ENCODE measurements at places on chromosomes 13 and 19.

- no peaks in the 10 kb centered on the region for H3K27me3 ChIP-seq
- no peak overlapping the region for H3K27ac ChIP-seq
- no peaks in the 10 kb centered on the region for H3K36me3 ChIP-seq
- H3K4me3 ChIP-seq, result no peak overlapping the region
- DNase-seq, result no peak
These were observed 249.8 kb downstream of the NBEA start for GRCh38 chr13:35191883-35192282.

DNA sequence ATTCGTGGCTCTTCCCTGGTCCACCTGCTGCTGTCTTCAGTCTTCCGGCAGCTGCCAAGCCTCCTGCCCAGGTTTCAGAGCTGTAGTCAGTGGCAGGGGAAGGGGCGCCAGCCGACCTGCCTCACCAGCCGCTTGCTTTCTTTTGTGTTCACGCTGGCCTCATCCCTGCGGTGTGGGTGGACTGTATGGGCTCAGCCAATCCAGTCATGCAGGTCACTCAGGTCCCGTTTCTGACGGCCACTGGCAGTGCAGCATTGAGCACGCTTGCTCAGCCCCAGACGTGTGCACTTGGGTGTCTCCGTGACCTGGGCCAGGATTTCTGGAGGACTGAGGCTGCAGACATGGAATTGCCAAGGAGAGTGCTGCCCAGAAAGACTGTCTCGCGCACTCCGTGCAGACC lies 26.0 kb downstream of the AP1M1 start:
- no peaks in the 10 kb centered on the region for H3K36me3 ChIP-seq
- DNase-seq, result no peak
- H3K4me1 ChIP-seq, result no peaks in the 10 kb centered on the region
- no peaks in the 10 kb centered on the region for H3K27me3 ChIP-seq
- H3K27ac ChIP-seq, result no peak overlapping the region

- peaks cover 28% of the 10 kb centered on the region for H3K36me3 ChIP-seq
- no peak for DNase-seq
- no peak overlapping the region for H3K27ac ChIP-seq
These were observed 107.4 kb downstream of the DNAJC3 start for GRCh38 chr13:95784161-95784899.

GRCh38 chr13:24654741-24655140 lies 25.5 kb upstream of the ATP12A start:
- H3K4me3 ChIP-seq, result no peak overlapping the region
- no peaks in the 10 kb centered on the region for H3K36me3 ChIP-seq
- no peaks in the 10 kb centered on the region for H3K27me3 ChIP-seq
- no peak overlapping the region for H3K27ac ChIP-seq
- peaks cover 20% of the 10 kb centered on the region for H3K4me1 ChIP-seq
- no peak for DNase-seq

DNA sequence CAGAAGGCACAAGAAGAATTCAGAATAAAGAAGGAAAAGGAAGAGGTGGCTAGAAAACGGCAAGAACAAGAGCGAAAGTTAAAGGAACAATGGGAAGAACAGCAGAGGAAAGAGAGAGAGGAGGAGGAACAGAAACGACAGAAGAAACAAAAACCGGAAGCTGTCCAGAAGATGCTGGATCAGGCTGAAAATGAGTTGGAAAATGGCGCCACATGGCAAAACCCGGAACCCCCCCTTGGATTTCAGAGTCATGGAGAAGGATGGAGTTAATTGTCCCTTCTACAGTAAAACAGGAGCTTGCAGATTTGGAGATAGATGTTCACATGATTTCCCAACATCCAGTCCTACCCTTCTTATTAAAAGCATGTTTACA lies 6.7 kb downstream of the CD209 start:
- H3K4me1 ChIP-seq, result no peaks in the 10 kb centered on the region
- H3K27me3 ChIP-seq, result no peaks in the 10 kb centered on the region
- H3K4me3 ChIP-seq, result no peak overlapping the region
- H3K36me3 ChIP-seq, result no peaks in the 10 kb centered on the region
- peak overlapping the region; percentile 25 for H3K27ac ChIP-seq
- DNase-seq, result no peak

DNA sequence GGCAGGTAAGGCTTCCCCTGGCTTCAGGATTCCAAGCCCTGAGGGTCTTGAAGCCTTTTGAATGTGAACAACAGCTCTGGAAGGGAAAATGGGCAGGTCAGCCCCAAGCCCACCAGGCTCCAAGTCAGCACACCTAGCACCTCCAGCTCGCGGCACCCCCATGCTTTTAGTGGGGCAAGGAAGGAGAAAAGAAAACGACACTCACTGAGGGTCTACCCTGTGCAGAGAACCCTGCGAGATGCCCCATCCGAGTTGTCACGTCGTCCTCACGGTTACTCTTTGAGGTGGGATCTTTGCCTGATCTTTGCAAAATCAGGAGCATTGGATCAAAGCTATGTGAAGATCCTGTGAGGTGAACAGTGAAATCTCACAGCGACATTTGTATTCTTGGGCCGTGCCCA lies 5.7 kb upstream of the F10 start:
- no peak overlapping the region for H3K27ac ChIP-seq
- H3K27me3 ChIP-seq, result no peaks in the 10 kb centered on the region
- DNase-seq, result no peak
- H3K4me1 ChIP-seq, result no peaks in the 10 kb centered on the region
- no peaks in the 10 kb centered on the region for H3K36me3 ChIP-seq

- H3K4me3 ChIP-seq, result no peak overlapping the region
- no peak for DNase-seq
- H3K27me3 ChIP-seq, result no peaks in the 10 kb centered on the region
- H3K36me3 ChIP-seq, result no peaks in the 10 kb centered on the region
- peaks cover 4% of the 10 kb centered on the region for H3K4me1 ChIP-seq
- H3K27ac ChIP-seq, result no peak overlapping the region
These were observed 7.1 kb downstream of the POLR1G start for GRCh38 chr19:45413497-45413896.

DNA sequence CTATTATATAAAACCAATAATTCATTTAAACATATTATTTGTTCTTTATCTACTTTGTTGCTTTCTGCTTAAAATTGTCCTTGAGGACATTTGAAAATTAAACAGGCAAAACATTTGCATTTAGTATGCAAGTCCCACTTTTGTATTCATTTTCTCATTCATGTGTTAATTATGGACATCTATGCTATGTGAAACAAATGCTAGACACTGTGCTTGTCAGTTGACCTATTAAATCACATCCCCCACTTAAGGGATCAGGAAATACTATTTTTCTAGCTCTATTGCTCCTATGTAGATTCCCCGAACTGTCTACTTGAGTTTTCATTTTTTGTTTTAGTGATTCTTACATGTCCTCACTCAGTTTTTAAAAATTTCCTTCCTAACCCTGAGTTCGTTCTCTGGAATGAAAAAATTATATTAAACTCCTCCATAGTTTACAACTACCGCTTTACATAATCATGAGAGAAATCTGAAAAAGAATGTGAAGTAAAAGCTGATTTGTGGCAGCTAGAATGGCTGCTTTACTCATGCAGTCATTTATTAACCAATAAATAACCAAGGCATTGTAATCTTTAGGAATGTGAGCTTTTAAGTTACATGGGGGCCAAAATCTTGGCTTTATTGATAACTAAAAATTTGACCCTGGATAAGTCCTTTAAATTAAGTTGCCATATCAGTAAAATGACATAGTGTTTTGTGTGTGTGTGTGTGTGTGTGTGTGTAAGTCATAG lies 188.5 kb downstream of the LIG4 start:
- H3K4me1 ChIP-seq, result no peaks in the 10 kb centered on the region
- no peaks in the 10 kb centered on the region for H3K36me3 ChIP-seq

GRCh38 chr13:28406733-28407266 lies 88.1 kb downstream of the FLT1 start:
- H3K4me1 ChIP-seq, result peaks cover 2% of the 10 kb centered on the region
- no peak for DNase-seq
- no peak overlapping the region for H3K4me3 ChIP-seq
- no peaks in the 10 kb centered on the region for H3K36me3 ChIP-seq

DNA sequence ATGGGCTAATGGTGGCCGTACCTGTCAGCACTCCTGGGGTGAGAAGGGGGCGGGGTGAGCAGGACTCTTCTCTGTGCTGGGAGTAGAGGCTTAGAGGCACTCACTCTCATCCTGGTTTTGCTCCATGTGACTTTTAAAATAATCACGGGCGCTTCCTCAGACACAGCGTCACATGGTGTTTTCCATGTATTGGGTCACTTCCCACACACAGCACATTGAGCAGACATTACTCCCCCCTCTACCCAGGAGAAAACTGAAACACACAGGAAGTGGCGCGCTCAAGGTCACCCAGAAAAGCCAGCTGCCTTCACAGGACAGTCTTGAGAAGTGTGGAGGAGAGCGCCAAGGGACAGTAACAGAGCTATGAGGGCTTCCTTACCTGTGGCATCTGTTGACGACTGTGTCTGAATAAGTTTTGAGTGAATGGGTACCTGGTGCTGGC lies 23.2 kb downstream of the SPATA13 start:
- peak overlapping the region; percentile 74 for H3K27ac ChIP-seq
- H3K4me3 ChIP-seq, result no peak overlapping the region
- H3K36me3 ChIP-seq, result no peaks in the 10 kb centered on the region
- H3K27me3 ChIP-seq, result no peaks in the 10 kb centered on the region
- H3K4me1 ChIP-seq, result peaks cover 6% of the 10 kb centered on the region

DNA sequence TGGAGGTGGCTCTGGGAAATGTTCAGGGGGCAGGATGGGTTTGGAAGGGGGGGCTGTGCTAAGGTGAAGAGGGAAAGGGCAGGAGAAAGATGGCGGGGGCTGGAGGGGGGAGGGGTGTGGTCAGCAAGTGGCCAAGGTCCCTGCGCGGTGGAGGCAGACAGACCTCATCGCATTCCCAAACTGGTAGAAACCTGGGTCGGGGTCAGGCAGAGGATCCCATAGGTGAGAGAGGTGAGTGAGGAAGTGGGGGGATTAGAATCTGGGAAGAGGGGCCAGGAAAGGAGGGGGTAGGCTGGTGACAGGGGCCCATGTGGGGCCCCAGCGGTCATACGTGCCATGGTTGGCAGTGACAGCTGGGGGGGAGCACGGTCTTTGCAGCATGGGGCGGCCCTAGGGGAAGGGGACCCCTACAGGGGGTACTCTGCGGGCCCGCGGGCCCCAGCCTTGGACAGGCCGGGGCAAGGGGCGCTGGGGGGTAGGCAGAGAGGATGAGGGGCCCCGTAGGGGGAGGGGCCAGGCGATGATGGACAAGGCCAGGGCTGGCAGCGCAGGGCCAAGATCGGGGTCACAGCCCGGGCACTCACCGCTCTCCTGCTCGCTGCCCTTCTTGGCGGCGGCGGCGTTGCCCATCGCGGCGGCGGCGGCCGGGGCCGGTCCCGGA lies 514 bp downstream of the PRKACA start:
- peak overlapping the region; percentile 95 for H3K4me3 ChIP-seq
- no peaks in the 10 kb centered on the region for H3K36me3 ChIP-seq
- no peak for DNase-seq
- H3K4me1 ChIP-seq, result peaks cover 50% of the 10 kb centered on the region
